Pulmonary artery endothelial cell (primary cell): ENCODE measurements at places on chromosomes 3 and 15. TPM values are rescaled to one million over a fixed set of nuclear protein-coding genes. Genes with fewer than 3 reads are reported as not detected.

The SYNPR gene
- total RNA-seq: not detected in 2 replicates

The SCN11A gene
- total RNA-seq: 0.07 TPM in 1 of 2 replicates, not detected in the other

DNA sequence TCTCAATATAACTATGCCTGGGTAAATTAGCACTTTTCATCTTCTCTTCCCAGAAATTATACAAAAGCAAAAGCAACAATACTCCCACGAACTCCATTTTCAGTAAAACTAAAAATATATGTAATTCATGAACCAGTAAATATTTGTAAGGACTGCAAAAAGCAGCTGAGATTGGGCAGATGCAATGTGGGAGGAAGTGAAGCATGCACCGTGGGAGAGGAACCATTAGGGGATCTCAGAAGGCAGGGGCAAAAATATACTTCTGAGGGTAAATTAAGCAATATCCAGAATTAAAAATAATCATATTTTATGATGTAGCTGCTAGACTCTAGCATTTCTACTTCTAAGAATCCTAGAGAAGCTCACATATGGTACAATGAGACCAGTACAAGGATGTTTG is 20.2 kb downstream of the CFAP91 start:
- DNase-seq: no peak

- DNase-seq: no peak
These were observed 790 bp downstream of the PARP14 start for GRCh38 chr3:122681284-122681973.

DNA sequence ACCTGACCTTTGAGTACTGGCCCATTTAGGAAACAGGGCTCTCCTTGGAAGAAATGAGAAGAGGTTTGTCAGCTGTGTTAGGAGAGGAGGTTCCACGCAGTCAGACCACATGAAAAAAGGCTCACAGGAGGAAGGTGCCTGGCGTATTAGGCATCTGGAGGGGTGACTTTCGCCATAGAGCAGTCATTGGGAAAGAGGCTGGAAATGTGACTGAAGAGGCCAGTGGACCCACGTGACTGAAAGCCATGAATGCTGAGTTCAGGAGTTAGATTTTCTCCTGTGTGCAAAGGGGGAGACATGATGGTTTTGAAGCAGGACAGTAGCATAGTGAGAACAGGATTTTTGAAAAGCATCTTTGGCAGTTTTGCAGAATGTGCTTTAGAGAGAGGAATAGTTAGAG is 29.7 kb upstream of the RNF7 start:
- no peak for DNase-seq

DNA sequence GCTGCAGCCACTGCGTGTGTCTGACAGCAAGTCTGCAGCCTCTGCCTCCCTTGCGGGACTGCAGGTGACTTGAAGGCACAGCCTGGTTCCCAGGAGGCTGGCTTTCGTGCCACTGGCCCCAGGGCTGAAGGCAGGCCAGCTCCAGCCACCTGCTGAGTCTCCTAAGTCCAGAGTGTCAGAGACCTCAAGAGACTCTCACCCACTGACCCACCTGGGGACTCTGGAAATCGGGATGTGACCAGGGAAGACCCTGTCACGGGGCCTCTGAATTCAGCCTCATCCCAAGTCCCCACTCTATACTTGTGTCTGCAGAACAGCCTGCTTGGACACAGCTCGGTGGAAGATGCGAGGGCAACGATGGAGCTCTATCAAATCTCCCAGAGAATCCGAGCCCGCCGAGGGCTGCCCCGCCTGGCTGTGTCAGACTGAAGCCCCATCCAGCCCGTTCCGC is 16.3 kb downstream of the ISG20 start:
- no peak for DNase-seq

GRCh38 chr15:88790486-88790885 is 12.8 kb upstream of the ACAN start:
- DNase-seq: no peak

The MB21D2 gene
- total RNA-seq: 9.8 and 11.7 TPM in 2 replicates

The ROPN1 gene
- total RNA-seq: not detected in 2 replicates

The PRSS50 gene
- total RNA-seq: not detected in 2 replicates

The UBA7 gene
- 29.5 and 42.2 TPM in 2 replicates for total RNA-seq

DNA sequence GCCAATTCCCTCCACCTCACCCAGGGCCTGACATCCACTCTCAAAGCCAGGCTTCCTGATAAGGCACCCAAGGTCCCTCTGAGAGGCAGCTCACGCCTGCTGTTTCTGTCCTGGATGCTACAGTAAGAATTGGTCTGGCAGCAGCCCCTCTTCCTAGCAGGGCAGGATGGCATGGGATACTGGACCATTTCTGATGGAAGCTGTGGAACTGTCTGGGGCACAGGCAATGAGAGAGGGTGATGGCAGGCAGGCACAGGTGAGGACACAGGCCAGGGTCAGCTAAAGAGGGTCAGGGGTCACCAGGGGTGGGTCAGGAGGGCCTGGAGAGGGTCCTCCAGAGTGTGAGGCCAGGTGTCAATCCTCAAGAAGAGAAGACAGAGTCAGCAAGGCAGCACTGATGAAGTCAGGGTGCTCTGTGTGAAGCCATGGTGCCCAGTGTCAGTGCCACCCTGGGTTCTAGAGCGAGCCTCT is 41.9 kb upstream of the SLC41A3 start:
- no peak for DNase-seq

The SCG5 gene
- 0.74 and 0.92 TPM in 2 replicates for total RNA-seq

DNA sequence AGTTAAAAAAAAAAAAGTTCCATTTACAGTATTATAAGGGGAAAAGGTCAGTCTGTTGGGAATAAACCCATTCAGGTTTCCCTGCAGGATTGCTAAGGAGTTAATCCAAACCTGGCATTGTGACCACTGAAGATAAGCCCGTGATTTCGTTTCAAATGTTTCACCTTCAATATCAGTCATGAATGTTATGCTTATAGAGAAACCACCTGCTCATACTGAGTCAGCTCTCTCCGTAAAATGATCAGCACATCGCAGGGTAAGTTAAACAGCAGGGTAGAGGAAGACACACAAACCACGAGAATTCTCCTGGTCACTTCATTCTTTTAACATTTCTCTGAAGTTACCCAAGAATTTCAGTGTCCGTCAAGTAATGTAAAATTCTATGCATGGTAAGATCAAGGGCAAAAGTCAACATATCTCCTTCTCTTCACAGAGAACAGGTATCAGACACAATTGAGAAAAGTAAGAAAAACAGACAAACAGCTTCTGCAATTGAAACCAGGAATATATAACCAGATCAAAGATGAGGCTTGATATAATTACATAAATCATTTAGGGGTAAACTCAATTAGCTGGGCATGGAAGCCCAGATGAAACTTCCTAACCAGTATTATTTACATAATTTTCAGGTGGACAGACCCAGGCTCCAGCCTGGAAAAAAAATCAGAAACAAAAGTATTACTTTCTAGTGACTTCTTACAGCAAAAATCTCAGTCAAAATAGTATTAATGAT is 67.6 kb upstream of the ARHGEF3 start:
- no peak for DNase-seq

DNA sequence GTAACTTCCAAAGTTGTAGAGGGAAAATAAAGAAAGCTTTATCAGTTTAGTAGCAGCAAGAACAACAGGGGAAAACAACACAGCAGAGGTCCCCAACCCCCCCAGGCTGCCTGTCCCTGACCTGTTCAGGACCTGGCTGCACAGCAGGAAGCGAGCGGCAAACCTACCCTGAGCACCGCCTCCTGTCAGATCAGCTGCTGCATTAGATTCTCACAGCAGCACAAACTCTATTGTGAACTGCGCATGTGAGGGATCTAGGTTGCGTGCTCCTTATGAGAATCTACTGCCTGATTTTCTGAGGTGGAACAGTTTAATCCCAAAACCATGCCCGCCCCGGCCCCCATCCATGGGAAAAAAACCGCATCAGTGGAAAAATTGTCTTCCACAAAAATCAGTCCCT is 40.3 kb downstream of the USP50 start:
- no peak for DNase-seq

DNA sequence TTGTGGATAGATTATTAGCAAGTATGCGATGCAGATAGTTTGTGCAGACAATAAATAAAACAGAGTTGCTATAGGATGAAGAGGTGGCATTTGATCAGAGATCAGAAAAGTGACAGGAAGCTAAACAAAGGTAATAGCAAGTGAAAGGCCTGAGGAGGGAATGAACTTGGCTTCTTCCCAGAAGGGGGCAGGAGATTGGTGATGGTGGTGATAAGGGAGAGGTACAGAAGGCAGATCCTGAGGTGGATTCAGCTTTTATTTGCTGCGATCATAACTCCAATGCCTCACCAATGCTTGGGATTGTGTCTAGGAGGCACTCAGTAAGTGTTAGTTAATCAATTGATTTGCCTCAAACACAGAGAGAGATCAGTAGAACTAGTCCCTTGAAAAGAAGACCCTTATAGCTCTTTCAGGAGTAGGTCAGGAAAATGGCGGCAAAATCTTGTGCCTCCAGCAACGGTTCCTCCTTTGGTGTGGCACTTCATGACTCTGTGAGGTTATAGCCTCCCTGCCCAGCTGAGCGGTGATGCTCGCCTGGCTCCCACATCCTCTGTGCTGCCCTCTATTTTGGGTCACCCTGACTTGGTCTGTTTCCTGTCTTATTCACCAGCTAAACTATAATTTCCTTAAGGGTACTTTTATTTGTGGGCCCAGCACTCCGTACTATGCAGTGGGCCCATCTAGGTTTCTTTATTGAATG is 37.5 kb downstream of the TGFBR2 start:
- no peak for DNase-seq

The CEP97 gene
- 8.5 and 17.7 TPM in 2 replicates for total RNA-seq

The NDN gene
- 6.5 and 25.0 TPM in 2 replicates for total RNA-seq

GRCh38 chr3:99119385-99119784 is 217.9 kb upstream of the DCBLD2 start:
- no peak for DNase-seq
